ENCODE measurements at places on chromosomes 13 and 19. TPM values are rescaled to one million over a fixed set of nuclear protein-coding genes. Genes with fewer than 3 reads are reported as not detected.

ATG4D gene
- total RNA-seq, result 9.9 TPM

SIGLEC6 gene
- total RNA-seq, result not detected

C19orf38 gene
- 0.65 TPM for total RNA-seq

TTYH1 gene
- total RNA-seq, result not detected

IGFL4 gene
- total RNA-seq, result 0.13 TPM

All from smooth muscle cell of the pulmonary artery (primary cell).